Osteocyte (in vitro differentiated cells): ENCODE measurements at places on chromosomes 11 and 22. TPM values are rescaled to one million over a fixed set of nuclear protein-coding genes. Genes with fewer than 3 reads are reported as not detected.
A peak's percentile ranks its signal among the peaks of the same experiment; 100 is the strongest.

The TTLL12 gene
- 33.7 and 35.6 TPM in 2 replicates for total RNA-seq

The OR51B2 gene
- total RNA-seq = not detected in 2 replicates

The DEPDC7 gene
- total RNA-seq = 2.9 and 3.7 TPM in 2 replicates

The DKK3 gene
- total RNA-seq = 548 and 587 TPM in 2 replicates

The OR51B5 gene
- not detected in 2 replicates for total RNA-seq

The KIF18A gene
- 3.9 and 4.2 TPM in 2 replicates for total RNA-seq

The NEFH gene
- total RNA-seq = 0.62 and 1.4 TPM in 2 replicates

The MS4A7 gene
- total RNA-seq = not detected in 2 replicates

The ABTB2 gene
- 0.73 and 0.89 TPM in 2 replicates for total RNA-seq

The PELI3 gene
- total RNA-seq = 11.9 and 13.6 TPM in 2 replicates

DNA sequence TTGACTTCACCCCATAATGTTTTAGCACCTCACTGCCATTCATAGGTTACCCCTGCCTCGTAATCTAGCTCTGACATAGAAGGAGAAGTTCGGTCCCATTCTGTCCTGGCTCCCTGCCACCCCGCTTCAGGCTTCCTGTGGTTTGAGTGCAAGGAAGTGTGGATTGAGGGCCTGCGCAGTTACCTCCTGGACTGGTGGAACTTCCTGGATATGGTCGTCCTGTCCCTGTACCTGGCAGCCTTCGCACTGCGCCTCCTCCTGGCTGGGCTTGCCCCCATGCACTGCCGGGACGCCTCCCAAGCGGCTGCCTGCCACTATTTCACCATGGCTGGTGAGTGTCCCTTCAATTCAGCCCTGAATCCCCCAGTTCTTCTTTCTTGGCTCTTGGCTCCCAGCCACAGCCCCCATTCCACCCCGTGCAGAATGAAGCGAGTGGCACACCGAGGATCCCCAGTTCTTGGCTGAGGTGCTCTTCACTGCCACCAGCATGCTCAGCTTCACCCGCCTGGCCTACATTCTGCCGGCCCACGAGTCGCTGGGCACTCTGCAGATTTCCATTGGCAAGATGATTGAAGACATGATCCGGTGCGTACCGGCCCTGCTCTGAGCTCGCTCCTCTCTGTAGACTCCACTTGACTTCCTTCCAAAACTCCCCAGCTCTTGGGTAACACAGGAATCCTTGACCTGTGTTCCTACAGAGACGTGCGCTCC lies 15.4 kb downstream of the ART5 start:
- DNase-seq = no peak
- H3K4me1 ChIP-seq = peaks cover 2% of the 10 kb centered on the region
- H3K36me3 ChIP-seq = no peaks in the 10 kb centered on the region
- H3K27me3 ChIP-seq = peaks cover 2% of the 10 kb centered on the region

DNA sequence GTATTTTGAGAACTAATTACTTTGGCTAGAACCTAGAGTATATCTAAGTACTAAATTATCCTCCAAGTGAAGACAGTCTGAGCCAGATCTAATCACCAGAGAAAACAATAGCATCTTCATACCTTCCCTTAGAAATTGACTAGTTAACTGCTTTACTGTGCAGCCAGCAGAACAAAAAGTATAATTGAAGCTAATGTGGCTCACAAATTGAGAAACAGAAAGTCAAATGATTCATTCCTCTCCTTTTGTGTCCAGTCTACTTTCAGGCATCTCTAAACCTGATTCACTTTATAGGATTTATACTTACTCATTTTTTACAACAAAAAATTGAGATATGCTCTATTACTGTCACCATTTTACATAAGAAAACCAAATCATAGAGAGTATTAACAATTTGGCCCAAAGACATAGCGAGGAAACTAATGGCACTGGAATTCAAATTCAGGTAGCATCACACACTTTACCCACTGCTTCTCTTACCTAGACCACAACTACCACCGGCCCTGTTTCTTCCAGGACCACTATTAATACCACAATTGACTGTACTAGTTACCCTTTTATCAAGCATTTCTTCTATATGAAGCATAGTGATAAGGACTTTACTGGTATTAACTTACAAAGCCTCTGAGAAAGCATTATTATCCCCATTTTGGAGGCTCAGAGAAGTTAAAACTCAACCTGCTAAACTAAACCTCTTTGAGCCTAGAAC lies 1402.6 kb upstream of the TENM4 start:
- no peaks in the 10 kb centered on the region for H3K4me1 ChIP-seq
- H3K36me3 ChIP-seq = no peaks in the 10 kb centered on the region
- H3K27me3 ChIP-seq = no peaks in the 10 kb centered on the region

- no peak overlapping the region for H3K4me3 ChIP-seq
- no peaks in the 10 kb centered on the region for H3K36me3 ChIP-seq
- no peak overlapping the region for H3K27ac ChIP-seq
Observed at GRCh38 chr11:2888266-2888968, 2.8 kb upstream of the CDKN1C start.

- H3K27me3 ChIP-seq = no peaks in the 10 kb centered on the region
- peaks cover 34% of the 10 kb centered on the region for H3K36me3 ChIP-seq
- H3K4me1 ChIP-seq = no peaks in the 10 kb centered on the region
- no peak for DNase-seq
- no peak overlapping the region for H3K27ac ChIP-seq
Observed at GRCh38 chr22:23691748-23692423, 1.1 kb downstream of the RGL4 start.

DNA sequence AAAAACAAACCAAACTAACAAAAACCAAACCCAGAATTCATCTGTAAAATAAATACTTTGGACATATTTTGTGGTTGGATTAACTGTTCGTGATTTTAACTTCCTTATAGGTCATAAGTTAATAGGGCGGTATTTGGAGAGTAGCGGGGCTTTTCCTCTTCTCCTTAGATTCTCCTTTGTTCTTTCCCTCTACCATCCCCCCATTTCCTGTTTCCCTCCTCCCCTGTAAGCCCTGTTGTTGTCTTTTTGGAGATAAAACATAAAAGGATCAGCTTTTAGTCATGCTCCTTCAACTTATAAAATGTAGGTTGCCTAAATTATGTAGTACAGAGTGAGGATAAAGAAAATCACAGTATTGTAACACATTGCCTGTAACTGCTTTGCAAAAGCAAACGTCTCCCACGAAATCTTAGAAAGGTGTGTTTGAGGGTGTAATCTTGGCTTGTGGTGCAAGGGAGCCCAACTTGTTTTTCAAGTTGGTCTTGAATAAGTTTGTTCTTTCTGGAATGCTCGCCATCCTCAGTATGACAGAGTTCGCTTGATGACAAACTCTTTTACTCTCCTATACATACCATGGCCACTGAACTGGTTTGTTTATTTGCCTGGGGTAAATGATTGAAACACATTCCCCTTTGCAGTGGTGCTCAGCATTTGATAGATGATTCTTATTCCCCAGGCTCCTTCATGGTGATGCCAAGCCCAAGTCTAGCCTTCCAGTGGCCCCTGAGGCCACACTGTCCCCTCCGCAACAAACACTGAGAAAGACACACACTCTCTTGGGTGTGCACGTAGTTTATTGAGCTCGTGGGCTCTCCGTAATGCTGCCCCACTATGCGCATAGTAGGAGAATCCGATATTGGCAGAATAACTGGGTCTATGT lies 49.4 kb downstream of the TEAD1 start:
- peak overlapping the region; percentile 20 for H3K4me3 ChIP-seq
- H3K36me3 ChIP-seq = no peaks in the 10 kb centered on the region
- no peak for DNase-seq
- H3K4me1 ChIP-seq = peaks cover 87% of the 10 kb centered on the region
- no peaks in the 10 kb centered on the region for H3K27me3 ChIP-seq
- peak overlapping the region; percentile 91 for H3K27ac ChIP-seq

- no peaks in the 10 kb centered on the region for H3K36me3 ChIP-seq
- DNase-seq = no peak
Observed at GRCh38 chr11:15471048-15471894, 356.5 kb downstream of the INSC start.

DNA sequence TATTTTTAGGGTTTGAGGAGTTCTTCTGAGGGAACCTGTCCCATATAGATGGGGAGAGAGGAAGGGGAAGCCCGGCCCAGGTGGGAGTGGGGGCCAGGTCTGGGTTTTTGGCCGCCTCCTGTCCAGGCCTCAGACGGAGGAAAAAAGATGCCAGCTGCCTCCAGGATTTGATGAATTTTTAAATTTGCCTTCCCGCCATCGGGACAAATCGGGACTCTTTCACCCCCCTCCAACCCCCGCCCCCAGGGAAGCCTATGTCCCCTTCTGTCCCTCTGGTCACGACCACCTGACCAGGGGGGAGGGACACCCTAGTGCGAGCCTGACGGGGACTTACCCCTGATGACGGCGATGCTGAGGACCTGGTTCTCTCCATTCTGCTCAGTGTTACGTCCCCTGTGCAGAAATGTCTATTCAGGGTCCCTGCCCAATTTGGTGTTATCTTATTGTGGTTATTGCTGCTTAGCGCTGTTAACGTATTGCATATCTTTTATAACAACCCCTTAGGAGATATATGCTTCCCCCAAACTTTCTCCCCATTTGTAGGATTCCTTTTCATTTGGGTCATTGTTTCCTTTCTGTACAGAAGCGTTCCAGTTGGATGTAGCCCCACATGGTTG lies 115.9 kb upstream of the GRK3 start:
- no peaks in the 10 kb centered on the region for H3K36me3 ChIP-seq
- DNase-seq = peak; percentile 63
- H3K27ac ChIP-seq = peak overlapping the region; percentile 92
- peaks cover 30% of the 10 kb centered on the region for H3K4me1 ChIP-seq
- peak overlapping the region; percentile 94 for H3K4me3 ChIP-seq

GRCh38 chr11:20388096-20389055 lies 860 bp downstream of the PRMT3 start:
- peak overlapping the region; percentile 98 for H3K4me3 ChIP-seq
- no peaks in the 10 kb centered on the region for H3K27me3 ChIP-seq
- H3K4me1 ChIP-seq = peaks cover 17% of the 10 kb centered on the region

DNA sequence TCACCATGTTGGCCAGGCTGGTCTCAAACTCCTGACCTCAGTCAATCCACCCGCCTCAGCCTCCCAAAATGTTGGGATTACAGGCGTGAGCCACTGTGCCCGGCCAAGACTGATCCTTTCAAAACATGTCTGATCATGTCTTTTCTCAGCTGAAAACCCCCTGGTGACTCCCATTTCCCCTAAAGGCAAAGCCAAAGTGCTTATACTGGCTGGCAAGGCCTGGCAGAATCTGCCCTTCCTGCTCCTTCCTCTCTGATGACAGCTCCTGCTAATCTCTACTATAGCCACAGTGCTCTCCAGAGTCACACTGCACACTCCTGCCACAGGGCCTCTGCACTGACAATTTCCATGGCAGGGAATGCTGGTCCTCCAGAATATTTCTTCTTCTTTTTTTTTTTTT lies 2.6 kb upstream of the MCHR1 start:
- H3K4me3 ChIP-seq = no peak overlapping the region
- DNase-seq = no peak
- H3K4me1 ChIP-seq = peaks cover 14% of the 10 kb centered on the region
- H3K27ac ChIP-seq = no peak overlapping the region
- no peaks in the 10 kb centered on the region for H3K36me3 ChIP-seq
- H3K27me3 ChIP-seq = no peaks in the 10 kb centered on the region

- no peak for DNase-seq
- H3K4me3 ChIP-seq = no peak overlapping the region
- no peaks in the 10 kb centered on the region for H3K4me1 ChIP-seq
Observed at GRCh38 chr11:120828847-120829246, 195.1 kb upstream of the TBCEL start.

DNA sequence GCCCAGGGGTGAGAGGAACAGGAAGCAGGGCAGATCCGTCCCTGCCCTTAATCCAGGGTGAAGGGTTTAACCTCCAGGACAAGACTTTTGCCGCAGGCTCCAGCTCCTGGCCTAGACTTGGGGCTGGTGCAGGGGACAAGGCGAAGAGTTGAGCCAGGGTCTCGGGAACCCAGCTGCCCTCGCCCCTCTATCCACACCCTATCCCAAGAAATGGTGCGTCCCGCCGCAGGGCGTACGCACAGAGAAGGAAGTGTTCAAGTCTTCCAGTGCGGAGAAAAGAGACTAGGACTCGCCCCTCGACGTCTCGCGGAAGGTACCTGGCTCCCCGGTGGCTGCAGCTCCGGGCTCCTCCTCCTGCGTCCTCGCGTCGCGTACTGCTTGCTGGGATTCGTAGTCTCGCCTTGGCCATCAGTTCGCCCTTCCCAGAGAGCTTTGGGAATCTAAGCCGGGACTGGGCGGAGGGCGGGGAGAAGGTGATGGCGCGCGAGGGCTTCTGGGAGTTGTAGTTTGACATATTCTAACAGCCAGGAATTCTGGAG lies at the start of gene ZMAT5:
ZMAT5 (minus strand) TSS at position 376 of the 539 bp plus-strand sequence. CDS start 18,463 bp downstream, outside the sequence.
- peaks cover 11% of the 10 kb centered on the region for H3K36me3 ChIP-seq
- H3K27ac ChIP-seq = peak within 1 kb of the TSS; percentile 96
- H3K27me3 ChIP-seq = no peaks in the 10 kb centered on the region
- peak within 1 kb of the TSS; percentile 97 for H3K4me3 ChIP-seq
- H3K4me1 ChIP-seq = peaks cover 27% of the 10 kb centered on the region

- H3K27me3 ChIP-seq = no peaks in the 10 kb centered on the region
- H3K36me3 ChIP-seq = no peaks in the 10 kb centered on the region
- H3K4me1 ChIP-seq = peaks cover 39% of the 10 kb centered on the region
- no peak for DNase-seq
- peak overlapping the region; percentile 46 for H3K27ac ChIP-seq
Observed at GRCh38 chr11:121895919-121896318, 220.1 kb downstream of the BLID start.

- DNase-seq = peak; percentile 87
- H3K4me1 ChIP-seq = peaks cover 31% of the 10 kb centered on the region
- H3K4me3 ChIP-seq = peak overlapping the region; percentile 87
- peak overlapping the region; percentile 93 for H3K27ac ChIP-seq
- no peaks in the 10 kb centered on the region for H3K27me3 ChIP-seq
Observed at GRCh38 chr11:111977146-111978027, 40.2 kb downstream of the DIXDC1 start.

DNA sequence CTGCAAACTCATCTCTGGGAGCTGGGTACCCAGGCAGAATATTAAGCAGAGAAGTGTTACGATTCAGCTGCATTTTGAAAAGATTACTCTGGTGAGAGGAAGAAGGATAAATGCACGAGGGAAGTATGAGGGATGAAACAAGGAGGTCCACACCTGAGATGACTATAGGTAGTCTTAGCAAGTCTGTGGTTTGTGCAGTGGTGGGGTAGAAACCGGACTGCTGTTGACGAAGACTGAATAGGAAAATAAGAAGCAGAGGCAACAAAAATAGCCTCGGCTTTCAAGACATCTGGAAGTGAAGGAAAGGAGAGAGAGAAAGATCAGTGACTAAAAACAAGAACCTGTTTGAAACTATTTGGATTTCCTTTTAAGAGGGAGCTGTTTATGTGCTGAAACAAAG lies 810.8 kb downstream of the OPCML start:
- no peak for DNase-seq
- H3K4me3 ChIP-seq = no peak overlapping the region
- no peaks in the 10 kb centered on the region for H3K27me3 ChIP-seq
- no peak overlapping the region for H3K27ac ChIP-seq
- H3K36me3 ChIP-seq = no peaks in the 10 kb centered on the region
- no peaks in the 10 kb centered on the region for H3K4me1 ChIP-seq

DNA sequence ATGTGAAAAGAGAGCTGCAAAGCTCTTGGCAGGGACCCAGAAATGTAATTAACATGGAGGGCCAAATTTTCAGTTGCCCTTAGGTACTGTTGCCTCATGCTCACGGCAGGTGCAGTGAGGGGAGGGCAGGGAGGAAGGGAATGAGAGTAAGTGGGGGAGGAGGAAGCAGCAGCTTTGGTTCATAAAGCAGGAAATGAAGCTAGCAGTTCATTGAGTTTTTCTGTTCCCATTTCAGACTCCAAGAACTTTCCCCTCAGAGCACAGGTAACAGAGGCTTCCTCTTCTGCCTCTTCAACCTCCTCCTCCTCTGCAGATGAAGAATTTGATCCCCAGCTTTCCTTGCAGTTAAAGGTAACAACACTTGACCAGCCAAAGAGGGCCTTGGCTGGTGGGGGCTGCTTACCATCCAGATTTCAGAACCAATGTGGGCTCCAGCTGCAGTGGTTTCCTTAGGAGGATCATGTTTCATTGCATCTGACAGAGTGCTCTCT lies 57.9 kb upstream of the PARVA start:
- peaks cover 13% of the 10 kb centered on the region for H3K4me1 ChIP-seq
- H3K36me3 ChIP-seq = peaks cover 9% of the 10 kb centered on the region
- no peak overlapping the region for H3K27ac ChIP-seq
- no peak for DNase-seq
- H3K4me3 ChIP-seq = no peak overlapping the region
